ENCODE measurements at places on chromosomes 11 and 22.
A peak's percentile ranks its signal among the peaks of the same experiment; 100 is the strongest.

DNA sequence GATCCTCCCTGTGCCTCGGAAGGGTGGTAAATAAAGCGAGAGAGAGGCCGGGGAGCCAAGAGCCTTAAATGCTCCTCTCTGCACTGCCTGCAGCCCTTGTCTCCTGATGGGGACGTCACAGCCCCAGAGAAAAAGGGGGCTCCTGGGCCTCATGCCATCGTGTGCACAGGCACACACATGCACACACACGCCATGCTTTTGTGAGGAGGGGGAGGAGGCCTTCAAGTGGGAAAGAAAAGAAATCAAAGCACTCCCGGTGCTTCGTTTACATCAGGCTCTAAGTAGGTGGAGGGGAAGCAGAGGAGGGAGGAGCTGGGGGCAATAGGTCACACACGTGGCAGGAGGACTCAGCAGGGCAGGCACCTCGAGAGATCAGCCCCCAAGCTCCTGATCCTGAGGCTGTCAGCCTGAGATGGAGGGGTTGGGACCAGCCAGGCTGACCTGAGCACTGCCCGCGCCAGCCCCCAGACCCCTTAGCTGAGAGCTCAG is 68.2 kb upstream of the NECTIN1 start:
- H3K4me3 ChIP-seq: no peak overlapping the region
- H3K27ac ChIP-seq: no peak overlapping the region
- peaks cover 2% of the 10 kb centered on the region for H3K27me3 ChIP-seq
- H3K4me1 ChIP-seq: no peaks in the 10 kb centered on the region
- DNase-seq: peak; percentile 18

GRCh38 chr11:126917531-126918204 is 82.9 kb downstream of the KIRREL3 start:
- no peak overlapping the region for H3K27ac ChIP-seq
- no peak overlapping the region for H3K4me3 ChIP-seq
- no peaks in the 10 kb centered on the region for H3K4me1 ChIP-seq
- H3K36me3 ChIP-seq: no peaks in the 10 kb centered on the region

DNA sequence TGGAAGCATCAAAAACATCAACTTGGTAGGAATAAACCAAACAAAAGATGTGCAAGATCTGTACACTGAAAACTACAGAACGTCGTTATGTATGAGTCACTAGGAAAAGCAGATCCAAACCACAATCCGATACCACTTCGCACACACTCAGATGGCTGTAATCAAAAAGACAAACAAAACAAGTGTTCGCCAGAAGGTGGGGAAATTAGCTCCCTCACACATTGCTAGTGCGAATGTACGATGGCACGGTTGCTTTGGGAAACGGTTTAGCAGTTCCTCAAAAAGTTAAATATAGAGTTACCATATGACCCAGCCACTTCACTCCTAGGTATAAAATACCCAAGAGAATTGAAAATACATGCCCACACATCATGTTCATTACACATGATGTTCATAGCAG is 14.8 kb upstream of the CARD10 start:
- no peak overlapping the region for H3K27ac ChIP-seq
- no peaks in the 10 kb centered on the region for H3K36me3 ChIP-seq
- no peaks in the 10 kb centered on the region for H3K4me1 ChIP-seq
- no peaks in the 10 kb centered on the region for H3K27me3 ChIP-seq

DNA sequence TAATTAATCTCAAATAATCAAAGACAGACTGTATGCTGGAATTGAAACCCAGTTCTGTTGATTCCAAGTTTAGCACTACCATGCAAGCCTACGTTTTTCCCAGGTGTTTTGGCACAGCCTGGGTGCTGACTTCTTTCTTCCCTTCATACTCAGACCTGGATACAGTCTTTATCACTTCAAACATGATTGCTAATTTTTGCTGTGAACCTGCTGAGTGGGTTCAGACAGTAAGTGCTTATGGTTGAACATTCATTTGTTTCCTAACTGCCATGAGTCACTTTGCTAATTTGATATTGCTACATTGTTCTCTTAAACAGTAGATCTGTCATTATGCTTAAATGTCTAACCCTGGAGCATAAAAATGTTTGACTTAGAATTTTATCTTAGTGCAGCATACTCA is 12.2 kb downstream of the PAAF1 start:
- no peak overlapping the region for H3K27ac ChIP-seq
- H3K36me3 ChIP-seq: peaks cover 6% of the 10 kb centered on the region
- H3K27me3 ChIP-seq: no peaks in the 10 kb centered on the region

DNA sequence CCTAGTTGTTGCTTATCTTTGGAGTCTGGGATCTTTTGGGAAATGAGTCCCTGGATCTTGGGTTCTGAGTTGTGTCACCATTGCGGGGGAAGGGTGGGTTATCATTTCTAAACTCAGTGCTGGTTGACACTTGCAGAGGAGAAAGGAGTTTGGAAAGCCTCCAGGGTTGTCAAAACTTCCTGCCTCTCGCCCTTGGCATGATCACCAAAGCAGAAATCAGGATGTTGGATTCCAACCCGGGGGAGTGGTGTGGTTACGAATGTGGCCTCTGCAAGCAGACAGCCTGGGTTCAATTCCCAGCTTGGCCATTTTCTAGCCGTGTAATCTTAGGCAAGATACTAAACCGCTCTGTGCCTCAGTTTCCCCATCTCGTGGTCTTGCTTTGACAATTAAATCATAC is 24.3 kb downstream of the CD6 start:
- H3K36me3 ChIP-seq: no peaks in the 10 kb centered on the region
- no peak for DNase-seq
- peak overlapping the region; percentile 73 for H3K27ac ChIP-seq
- peaks cover 5% of the 10 kb centered on the region for H3K4me1 ChIP-seq

- H3K4me1 ChIP-seq: peaks cover 14% of the 10 kb centered on the region
- H3K4me3 ChIP-seq: no peak overlapping the region
- H3K27me3 ChIP-seq: no peaks in the 10 kb centered on the region
- H3K36me3 ChIP-seq: no peaks in the 10 kb centered on the region
- H3K27ac ChIP-seq: peak overlapping the region; percentile 39
Measured at GRCh38 chr11:46252373-46252914, 25.0 kb upstream of the CREB3L1 start.

DNA sequence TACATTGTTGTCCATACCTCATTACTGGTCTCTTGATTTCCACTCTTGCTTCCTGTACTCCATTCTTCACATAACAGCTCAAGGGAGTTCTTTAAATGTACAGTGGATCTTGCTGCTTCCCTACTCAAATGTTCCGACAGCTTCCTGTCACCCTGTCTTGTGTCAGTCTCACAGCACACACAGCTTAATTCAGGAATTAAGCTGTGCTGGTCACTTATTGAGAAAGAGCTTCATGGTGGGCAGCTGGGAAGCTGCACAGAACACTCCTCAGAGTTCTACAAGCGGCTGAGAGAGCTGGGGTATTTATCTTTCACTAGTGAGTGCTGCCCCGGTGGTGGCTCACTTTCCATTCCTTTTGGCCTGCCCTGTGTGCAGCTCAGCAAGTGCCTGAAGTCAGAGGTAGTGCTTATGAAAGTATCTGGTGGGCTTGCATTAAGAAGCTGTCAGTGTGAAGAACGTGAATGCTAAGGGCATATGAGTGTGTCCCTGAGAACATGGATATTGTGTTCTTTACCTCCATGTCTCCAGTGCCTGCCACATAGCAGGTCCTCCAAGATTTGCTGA is 48.7 kb downstream of the KCNQ1OT1 start:
- no peak for DNase-seq
- no peaks in the 10 kb centered on the region for H3K27me3 ChIP-seq
- no peaks in the 10 kb centered on the region for H3K4me1 ChIP-seq
- no peak overlapping the region for H3K4me3 ChIP-seq

DNA sequence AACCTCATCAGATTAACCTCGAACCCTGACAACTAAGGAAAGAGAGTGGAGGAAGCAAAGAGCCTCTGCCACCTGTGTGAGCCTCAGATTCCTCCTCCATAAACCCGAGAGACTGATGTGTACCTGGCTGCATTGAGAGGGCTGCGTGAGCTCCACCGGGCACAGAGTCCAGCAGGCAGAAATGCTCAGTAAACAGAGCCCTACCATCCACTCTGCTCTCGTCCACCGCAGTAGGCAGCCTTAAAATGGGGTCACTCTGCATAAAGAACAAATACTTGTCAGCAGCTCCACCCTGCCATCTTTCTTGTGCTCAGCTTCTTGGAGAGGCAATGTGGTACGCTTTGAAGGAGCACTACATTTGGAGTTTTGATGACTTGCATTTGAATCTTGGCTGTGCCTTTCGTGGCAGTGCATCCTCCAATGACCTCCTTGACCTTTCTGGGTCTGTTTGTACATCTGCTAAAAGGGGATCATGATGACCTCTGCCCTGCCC is 43.0 kb upstream of the CD5 start:
- no peaks in the 10 kb centered on the region for H3K36me3 ChIP-seq
- no peak overlapping the region for H3K27ac ChIP-seq
- no peaks in the 10 kb centered on the region for H3K27me3 ChIP-seq
- DNase-seq: no peak
- H3K4me1 ChIP-seq: no peaks in the 10 kb centered on the region

GRCh38 chr22:45552017-45552411 is 49.3 kb downstream of the FBLN1 start:
- peaks cover 7% of the 10 kb centered on the region for H3K4me1 ChIP-seq

DNA sequence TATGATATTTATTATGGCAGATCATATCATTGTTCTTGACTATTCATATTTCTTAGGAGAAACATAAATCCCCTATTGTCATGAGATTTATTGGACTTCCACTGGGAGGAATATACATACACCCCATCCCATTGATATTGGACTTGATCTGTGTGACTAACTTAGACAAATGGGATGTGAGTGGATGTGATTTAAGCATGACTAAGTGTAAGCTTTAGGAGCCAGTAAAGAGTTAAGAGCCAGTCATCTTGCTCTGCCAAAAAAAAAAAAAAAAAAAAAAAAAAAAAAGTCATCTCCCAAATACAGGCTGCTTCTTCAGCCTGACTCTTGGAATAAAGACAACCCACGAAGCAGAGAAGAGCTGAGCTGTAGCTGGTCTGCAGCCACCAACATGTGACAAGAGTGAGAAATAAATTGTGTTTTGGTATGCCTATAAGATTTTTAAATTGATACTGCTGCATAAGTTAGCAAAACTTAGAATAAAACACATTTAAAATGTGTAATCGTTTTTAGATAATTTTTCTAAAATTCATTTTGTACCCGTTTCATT is 595.0 kb upstream of the LRRC4C start:
- H3K4me3 ChIP-seq: no peak overlapping the region
- H3K4me1 ChIP-seq: no peaks in the 10 kb centered on the region
- H3K27me3 ChIP-seq: no peaks in the 10 kb centered on the region
- DNase-seq: no peak
- H3K36me3 ChIP-seq: no peaks in the 10 kb centered on the region

DNA sequence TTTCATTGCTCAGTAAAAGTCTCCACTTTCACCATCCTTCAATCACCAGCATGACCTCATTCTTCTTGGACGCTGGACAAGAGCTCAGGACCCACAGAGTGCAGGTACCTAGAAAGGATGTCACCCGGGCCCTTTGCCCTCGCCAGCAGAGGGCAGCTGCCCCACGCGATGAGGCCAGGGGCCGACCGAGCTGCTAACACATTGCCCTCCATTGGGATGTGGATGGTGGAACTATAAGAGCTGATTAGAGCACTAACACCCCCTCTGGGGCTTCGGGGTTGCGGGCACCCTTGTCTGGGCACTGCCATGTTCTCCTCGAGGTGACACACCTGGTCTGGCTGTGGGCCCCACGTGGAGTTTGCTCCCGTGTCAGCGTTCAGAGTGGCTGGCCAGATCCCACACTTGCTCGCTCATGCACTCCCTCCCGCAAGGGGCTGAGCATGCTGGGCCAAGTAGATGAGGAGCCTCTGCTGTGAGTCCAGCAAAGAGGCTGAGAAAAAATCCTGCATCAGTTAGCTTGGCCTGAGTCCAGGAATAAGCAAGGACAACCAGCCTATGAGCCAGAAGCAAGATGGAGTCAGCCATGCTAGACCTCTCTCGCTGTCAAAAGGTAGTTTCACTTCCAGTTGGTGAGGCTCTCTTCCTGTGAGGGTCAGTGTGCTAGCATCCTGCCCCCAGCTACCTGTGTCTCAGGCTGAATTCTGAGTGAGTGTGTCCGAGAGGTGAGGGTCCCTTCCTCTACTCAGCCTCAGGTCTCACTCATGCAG is 9.8 kb downstream of the KRTAP5-6 start:
- no peaks in the 10 kb centered on the region for H3K36me3 ChIP-seq
- peak; percentile 10 for DNase-seq
- no peaks in the 10 kb centered on the region for H3K27me3 ChIP-seq
- H3K27ac ChIP-seq: no peak overlapping the region
- no peak overlapping the region for H3K4me3 ChIP-seq

GRCh38 chr22:24501301-24502005 is 6.3 kb downstream of the UPB1 start:
- H3K36me3 ChIP-seq: peaks cover 6% of the 10 kb centered on the region
- H3K27me3 ChIP-seq: no peaks in the 10 kb centered on the region
- no peak overlapping the region for H3K27ac ChIP-seq
- peaks cover 80% of the 10 kb centered on the region for H3K4me1 ChIP-seq
- H3K4me3 ChIP-seq: no peak overlapping the region
- DNase-seq: peak; percentile 58

GRCh38 chr11:17273668-17274282 is 2.8 kb upstream of the NUCB2 start:
- H3K27me3 ChIP-seq: no peaks in the 10 kb centered on the region
- DNase-seq: no peak
- H3K4me1 ChIP-seq: no peaks in the 10 kb centered on the region
- no peak overlapping the region for H3K27ac ChIP-seq
- H3K4me3 ChIP-seq: no peak overlapping the region

GRCh38 chr11:27081056-27081455 is 40.4 kb downstream of the BBOX1 start:
- no peak overlapping the region for H3K27ac ChIP-seq
- H3K36me3 ChIP-seq: no peaks in the 10 kb centered on the region
- H3K4me1 ChIP-seq: no peaks in the 10 kb centered on the region
- H3K27me3 ChIP-seq: no peaks in the 10 kb centered on the region
- no peak overlapping the region for H3K4me3 ChIP-seq

DNA sequence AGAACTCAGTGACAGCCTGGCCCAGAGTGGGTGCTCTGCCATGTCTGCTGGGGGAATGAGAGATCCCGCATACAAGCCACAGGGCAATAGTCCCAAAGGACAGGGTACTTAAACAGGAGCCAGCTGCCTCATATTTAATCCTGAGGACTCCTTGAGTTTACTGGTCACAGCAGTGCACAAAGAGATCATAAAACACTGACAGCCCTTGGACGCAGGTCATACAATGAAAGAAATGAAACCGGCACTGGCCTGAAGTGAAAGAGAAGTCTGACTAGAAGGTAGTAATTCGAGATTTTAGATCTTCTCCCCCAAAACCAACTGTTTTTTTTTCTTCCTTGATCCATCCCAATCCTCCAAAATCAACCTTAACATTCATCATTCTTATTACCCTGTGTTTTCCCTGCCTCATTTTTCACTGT is 299.8 kb upstream of the SYN3 start:
- no peak overlapping the region for H3K4me3 ChIP-seq
- no peaks in the 10 kb centered on the region for H3K27me3 ChIP-seq
- no peaks in the 10 kb centered on the region for H3K4me1 ChIP-seq
- no peak overlapping the region for H3K27ac ChIP-seq
- H3K36me3 ChIP-seq: no peaks in the 10 kb centered on the region

All from small intestine (tissue), 16 donors.